Left hindlimb (tissue), 1 donor: ENCODE measurements at places on chromosomes 12 and 14.
A peak's percentile ranks its signal among the peaks of the same experiment; 100 is the strongest.

DNA sequence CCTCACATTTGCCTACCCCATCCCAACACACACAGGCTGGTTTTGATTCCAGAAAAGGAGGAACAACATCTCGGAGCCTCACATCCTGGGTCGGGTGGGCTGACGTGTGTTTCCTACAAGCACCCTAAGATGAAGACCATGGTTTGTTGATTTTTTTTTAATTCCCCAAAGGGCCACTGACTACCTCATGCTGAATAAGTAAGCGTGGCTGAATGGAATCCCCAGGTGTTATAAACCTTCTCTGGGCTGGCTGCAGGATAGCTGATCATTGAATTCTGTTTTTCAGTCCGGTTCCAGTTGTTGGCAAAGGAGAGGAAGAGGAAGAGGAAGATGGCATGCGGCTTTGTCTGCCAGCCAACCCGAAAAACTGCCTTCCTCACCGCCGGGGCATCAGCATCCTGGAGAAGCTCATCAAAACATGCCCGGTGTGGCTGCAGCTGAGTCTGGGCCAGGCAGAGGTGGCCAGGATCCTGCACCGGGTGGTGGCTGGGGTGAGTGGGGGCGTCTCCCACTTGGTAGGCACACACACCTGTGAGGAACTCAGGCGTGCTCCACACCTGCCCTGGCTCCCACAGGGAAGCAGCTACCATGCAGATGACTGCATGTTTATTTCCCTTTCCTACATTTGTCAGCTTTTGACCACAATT, 42.0 kb downstream of the RIN3 start:
- DNase-seq: no peak

- DNase-seq: peak; percentile 7
These were observed 152.4 kb downstream of the KIF26A start for GRCh38 chr14:104290756-104291122.

- DNase-seq: no peak
These were observed 57.3 kb downstream of the ETV6 start for GRCh38 chr12:11706509-11707379.

- DNase-seq: no peak
These were observed 9.3 kb upstream of the GMFB start for GRCh38 chr14:54498095-54498531.

- peak; percentile 64 for DNase-seq
These were observed 11.1 kb downstream of the BCL11B start for GRCh38 chr14:99260587-99261551.

- DNase-seq: peak; percentile 23
These were observed 158.3 kb downstream of the ADGRD1 start for GRCh38 chr12:131112021-131112420.

DNA sequence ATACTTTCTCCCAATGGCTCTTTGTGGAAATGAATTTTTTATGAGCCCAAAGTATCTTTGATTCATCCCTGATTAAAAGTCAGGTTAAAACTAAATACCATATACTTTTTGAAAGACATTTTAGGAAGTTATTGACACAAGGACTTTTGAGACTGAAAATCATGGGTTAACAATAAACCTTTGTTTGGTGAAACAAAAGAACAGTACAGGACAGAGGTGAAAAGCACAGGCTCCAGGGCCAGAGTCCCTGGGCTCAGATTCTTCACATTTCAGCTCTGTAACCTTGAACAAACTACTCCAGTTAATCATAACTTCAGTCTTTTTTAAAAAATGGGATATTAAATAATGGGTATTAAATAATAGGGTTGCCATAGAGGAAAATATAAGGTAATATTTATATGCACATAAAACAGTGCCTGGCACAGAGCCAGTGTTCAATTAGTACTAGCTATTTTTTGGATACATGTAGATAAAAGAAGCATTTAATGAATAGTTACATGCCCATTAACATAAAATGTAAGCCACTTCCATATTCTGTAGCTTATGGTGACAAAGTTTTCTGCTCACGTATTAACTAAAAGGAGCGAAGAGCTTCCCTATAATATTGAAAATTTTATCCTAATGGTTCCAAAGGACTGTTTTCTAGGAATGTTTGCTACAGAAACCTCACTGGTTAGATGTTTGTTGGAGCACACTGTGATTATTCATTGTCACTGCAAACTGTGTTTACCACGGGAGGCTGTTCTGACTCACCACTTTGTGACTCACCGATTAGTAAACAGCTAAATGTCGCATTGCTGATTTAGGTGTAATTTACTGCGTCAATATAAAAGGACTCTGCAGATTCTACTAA, 255.4 kb downstream of the DAD1 start:
- no peak for DNase-seq

- no peak for DNase-seq
These were observed 158.6 kb upstream of the PARP11 start for GRCh38 chr12:4031703-4032291.

DNA sequence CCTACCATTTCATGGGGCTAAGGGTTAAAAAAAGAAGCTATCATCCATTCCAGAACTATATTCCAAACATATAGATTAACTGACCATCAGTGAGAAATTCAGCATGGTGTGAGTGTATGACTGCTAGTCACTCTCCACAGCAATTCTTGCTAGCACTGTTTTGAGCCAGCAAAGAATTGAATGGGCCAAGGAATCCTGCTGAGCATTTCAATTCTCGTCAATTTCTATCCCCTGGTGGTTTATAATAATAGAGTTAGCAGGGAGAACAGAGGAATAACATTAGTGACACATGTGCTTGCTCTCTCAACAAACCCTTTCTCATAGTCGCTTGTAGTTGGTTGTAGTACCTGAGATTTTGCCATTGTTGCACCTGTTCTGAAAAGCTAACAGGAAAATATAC, 7.2 kb downstream of the MBIP start:
- DNase-seq: no peak

GRCh38 chr12:123836292-123836691, 74.2 kb downstream of the DNAH10 start:
- no peak for DNase-seq

GRCh38 chr14:77302926-77303325, 17.8 kb downstream of the POMT2 start:
- DNase-seq: no peak

DNA sequence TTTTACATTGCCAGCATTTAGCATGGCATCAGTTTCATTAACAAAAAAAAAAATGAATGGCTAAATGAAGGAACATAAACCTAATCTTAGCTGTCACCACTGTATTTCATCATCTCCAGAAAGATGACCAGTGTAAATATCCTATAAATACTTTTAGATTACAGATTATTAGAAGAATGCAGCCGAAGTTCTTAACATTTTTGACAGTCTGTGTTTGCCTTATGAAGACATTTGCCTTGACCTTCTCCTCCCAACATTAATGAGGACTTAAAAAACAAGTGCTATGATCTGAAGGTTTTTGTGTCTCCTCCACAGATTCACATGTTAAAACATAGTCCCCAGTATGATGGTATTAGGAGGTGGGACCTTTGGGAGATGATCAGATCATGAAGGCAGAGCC, 253.0 kb downstream of the SNAPC1 start:
- no peak for DNase-seq

GRCh38 chr14:71220462-71220861, 313.2 kb downstream of the PCNX1 start:
- DNase-seq: no peak

DNA sequence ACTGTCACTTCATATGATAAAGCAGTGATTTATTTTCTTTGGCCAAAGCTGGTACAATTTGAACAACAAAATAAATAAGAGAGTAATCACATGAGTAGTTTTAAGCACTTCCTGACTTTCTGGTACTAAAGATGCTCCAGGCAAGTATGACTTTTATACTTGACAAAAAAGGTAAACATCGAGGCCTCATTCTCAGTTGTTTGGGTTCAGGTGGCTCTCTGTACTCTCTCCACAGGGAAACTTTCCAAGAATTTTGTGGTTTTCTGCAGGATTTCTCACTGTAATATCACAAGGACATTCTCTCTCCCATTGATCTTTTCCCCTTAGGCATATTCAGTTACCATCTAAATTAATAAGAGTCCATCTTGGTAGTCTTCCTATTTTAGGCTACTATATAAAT, 26.6 kb upstream of the KCNC2 start:
- no peak for DNase-seq

DNA sequence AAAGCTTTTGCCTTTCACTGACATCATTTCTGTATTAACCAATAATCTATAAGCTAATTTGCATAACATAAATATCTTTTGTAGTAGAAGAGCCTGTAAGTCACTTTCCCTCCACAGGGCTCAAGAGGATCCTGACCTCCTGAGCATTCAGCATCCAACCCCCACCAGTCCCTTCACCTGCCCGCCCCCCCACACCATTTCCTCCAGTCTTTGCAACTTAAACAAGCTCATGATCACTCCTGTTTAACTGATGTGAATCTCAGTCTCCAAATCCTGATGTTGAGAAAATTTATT, 12.0 kb upstream of the CRY1 start:
- no peak for DNase-seq

- no peak for DNase-seq
These were observed 153.9 kb downstream of the PRKCH start for GRCh38 chr14:61475316-61475715.

GRCh38 chr12:107843351-107844311, 69.1 kb downstream of the ASCL4 start:
- no peak for DNase-seq

- no peak for DNase-seq
These were observed 41.6 kb downstream of the JAG2 start for GRCh38 chr14:105126981-105127329.

DNA sequence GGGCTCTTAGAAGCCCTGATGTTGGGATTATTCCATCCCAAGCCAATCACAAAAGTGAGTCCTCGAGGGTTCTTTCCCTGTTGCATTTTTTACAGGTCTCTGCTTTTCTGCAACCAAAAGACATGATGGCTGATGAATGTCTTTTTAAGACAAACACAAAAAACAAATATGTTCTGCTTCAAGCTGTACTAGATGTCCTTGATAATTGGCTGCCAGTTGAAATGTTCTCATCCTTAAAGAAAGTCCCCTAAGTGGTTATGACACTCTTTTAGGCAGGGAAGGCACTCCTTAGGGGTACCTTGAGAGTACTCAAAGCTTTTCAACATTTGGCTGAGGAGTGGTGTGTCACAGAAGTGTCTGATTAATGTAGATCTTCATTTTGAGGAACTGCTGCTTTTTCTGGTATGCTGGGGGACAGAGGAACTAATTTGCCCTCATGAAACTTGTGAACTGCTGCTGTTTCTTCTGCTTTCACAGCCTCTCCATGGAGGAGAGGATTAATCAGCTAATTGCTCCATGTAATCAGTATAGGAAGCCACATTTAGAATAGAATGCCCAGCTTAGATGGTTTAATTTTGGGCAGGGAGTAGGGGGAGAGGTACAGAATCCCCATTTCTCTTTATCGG, 22.8 kb upstream of the IGF1 start:
- no peak for DNase-seq

DNA sequence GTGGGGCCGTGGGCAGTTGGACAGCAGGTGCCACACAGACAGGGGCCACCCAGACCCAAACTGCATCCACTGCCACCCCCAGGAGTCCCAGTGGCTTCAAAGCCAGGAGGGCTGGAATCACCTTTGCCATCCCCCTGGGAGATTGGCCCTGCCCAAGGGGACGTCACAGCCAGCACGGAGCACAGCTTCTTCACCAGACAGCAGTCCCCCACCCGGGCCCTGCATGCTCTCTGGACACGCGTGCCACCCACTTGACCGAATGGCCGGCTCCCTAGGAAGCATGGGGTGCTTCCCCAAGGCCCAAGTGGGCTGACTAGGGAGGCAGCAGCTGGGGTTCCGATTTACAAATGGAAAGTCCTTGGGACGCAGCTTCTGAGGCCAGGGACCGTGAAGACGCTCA, 17.3 kb downstream of the DHX37 start:
- DNase-seq: no peak

- DNase-seq: peak; percentile 76
These were observed 2.3 kb upstream of the CLEC1A start for GRCh38 chr12:10101042-10101579.

- peak; percentile 52 for DNase-seq
These were observed 68.2 kb upstream of the ETV6 start for GRCh38 chr12:11581179-11581755.

DNA sequence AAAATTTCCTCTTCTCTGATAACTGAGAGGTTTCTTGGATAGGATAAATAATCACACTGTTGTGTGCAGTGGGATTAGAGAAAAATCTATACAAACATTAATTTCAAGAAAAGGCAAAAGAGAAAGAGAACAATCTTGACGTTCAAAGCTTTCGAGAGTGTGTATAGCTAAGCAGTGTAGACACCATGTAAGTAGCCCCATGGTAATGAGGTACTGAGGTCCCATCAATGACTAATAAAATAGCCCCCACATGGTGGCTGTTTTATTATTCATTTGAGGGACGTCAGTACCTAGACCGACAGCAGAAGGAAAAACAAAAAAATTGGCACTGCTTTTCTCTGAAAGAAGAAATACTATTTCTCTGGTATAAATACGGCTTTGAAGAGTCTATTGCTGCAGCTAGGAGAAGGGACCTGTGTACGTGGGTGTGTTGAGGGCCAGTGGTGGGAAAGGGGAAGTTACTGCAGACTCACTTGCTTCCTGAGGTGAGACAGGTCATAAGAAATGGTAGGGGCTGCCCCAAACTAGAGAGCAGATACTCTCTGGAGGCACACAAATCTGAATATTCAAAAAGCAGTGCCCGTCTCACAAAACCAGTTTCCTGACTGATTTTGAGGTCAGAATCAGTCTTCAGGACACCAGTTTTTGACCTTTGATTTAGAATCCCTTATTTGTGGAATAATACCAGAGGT, 339.8 kb downstream of the EMP1 start:
- no peak for DNase-seq

DNA sequence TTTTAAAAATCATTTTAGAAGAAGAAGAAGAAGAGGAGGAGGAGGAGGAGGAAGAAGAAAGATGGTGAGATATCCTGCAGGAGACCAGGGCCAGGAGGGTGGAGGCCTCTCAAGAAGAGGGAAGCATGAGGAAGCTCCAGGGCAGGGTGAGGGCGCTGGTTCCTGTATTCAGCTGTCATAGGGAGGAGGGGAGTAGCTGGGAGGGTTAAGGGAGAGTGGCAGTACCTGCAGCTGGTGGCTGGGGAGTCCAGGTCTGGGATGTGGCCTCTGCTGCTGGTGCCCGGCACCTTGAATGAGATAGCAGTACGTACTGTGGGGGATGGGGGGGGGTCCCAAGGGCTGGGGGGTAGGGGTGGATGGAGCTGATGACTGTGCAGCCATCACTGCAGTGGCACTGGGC, 9.8 kb downstream of the RBP5 start:
- DNase-seq: no peak

DNA sequence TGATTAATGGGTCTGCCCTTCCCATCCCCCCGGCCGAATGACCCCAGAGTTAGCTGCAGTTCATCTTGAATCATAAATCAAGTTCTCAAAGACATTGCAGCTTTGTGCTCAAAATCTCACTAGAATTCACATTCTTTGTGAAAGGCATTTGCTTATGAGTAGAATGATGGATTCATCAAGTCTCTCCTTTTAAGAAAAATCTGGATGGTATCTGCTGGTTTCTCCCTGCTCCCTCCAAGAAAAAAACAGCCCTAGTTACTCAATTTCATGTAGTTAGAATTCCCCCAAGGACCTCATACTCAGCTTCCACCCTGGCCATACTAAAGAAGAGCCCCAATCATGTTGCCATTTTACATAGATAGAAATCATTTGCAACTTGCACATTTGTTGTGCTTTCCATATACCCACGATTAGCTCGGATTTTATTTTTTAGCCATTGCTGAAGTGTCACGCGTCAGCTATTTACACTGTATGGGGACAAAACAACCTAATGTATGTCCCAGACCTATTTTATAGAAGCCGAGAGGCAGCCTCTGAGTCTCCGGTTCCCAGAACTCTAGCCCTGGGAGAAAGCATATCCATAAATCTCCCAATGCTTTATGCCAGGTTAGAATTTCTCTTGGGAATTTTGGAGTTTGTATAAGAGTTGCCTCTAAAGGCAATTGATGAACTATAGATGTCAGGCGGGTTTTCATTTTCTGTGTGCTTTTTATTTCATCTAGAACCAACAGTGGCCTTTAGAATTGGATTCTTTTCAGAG, 299.5 kb downstream of the ZFP36L1 start:
- DNase-seq: no peak
